Fibroblast of mammary gland (primary cell): ENCODE measurements at places on chromosomes 16 and 17.

DNA sequence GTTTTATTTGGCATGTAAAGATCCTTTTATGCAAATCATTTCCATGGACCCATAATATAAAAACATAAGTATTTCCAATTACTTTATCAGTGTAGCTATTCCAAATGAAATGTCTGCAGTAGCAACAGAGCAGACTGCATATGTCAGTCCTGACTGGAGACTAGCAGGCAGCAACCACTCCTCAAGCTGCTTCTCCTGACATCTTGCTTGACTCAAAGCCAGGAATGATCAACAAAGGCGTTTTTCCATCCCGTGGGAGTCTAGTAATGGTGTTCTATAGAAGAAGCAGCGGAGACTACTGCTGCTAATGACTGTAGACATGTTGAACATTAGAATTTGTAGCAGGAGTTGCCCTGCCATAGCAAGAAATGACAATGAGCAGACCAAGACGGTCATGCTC is 73.2 kb upstream of the AKTIP start:
- DNase-seq: no peak

DNA sequence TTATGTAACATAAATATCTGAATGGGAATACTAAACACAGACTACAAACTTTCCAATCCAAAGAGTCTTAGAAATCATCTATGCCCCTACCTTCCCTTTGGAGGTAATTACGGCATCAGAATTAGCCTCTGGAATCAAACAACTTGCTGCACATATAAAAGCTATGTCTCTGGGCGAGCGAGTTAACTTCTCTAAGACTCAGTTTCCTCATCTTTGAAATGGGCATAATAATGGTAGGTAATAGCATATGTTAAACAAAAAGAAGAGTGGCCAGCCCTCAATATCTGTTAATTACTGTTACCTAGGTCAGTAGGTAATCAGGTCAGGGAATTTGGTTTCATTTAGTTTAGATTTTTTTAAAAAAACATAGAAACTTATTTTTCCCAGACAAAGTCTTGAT is 153.5 kb downstream of the TOX3 start:
- DNase-seq: no peak

DNA sequence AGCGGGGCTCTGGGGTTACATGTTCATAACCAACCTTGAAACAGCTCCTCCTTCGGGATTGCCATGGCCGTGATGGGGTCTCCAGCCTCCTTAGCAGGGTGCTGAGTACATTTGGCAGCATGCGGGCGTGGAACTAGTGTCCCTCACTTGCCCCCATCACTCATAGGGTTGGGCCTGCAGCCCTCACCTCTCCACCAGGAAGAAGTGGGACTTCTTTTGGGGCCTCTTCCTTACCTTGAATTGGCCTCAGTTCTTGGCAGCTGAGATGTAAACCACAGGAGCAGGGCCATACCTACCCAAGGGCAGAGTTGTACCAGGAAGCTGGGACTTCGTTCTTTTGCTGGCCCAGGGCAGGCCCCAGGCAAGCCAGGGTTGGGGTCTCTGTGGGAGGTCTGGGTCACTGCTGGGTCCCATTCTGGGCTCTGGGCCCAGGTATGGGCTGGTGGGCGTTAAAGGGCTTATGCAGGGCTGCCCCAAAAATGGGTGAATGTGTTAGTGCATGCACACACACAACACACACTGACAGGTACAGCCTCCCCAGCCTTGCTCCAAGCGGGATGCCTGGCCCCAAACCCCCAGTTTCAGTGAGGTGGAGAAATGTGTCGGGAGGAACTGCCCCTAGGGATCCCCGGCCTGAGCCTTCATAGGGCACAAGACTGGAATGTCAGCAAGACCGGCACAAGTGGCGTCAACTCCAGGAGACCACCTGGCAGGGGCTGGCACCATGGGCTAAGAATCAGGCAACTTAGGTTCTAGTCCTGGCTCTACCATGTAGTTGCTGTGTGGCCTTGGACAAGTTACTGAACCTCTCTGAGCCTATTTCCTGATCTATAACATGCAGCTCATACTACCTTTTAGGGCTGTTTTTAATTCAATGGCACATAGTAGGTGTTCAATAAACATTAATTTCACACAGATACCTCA is 3.9 kb upstream of the KRT15 start:
- DNase-seq: no peak

- DNase-seq: peak; percentile 41
Observed at GRCh38 chr17:32569171-32570080, 82.6 kb downstream of the CDK5R1 start.
